ENCODE measurements at places on chromosomes 5 and 9. TPM values are rescaled to one million over a fixed set of nuclear protein-coding genes. Genes with fewer than 3 reads are reported as not detected.

GRCh38 chr5:79111960-79112702 lies 522 bp downstream of the BHMT start:
- no peak for DNase-seq

FOXD4L3 gene
- total RNA-seq = not detected

NEURL1B gene
- total RNA-seq = 16.3 TPM

- no peak for DNase-seq
Measured at GRCh38 chr5:9780501-9780900, 150.3 kb upstream of the TAS2R1 start.

DNA sequence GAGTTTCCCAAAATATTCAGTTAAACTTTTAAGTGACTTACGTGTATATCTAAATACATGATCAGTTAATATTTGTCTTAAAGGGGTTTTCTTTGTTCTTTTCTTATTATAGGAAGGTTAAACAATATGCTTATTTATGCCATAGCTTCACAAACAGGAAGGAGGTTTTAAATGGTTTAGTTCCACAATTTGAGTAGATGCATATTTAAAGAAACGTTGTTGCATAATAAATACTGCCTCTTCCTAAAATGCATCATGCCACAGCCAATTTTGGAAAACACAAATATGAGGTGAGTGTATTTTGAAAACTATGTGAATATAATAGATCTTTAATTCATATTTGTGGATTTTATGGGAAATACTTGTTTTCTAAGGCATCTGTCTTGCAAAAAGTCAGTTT lies 2.5 kb upstream of the ADRB2 start:
- DNase-seq = no peak

SLCO6A1 gene
- 0.41 TPM for total RNA-seq

DNA sequence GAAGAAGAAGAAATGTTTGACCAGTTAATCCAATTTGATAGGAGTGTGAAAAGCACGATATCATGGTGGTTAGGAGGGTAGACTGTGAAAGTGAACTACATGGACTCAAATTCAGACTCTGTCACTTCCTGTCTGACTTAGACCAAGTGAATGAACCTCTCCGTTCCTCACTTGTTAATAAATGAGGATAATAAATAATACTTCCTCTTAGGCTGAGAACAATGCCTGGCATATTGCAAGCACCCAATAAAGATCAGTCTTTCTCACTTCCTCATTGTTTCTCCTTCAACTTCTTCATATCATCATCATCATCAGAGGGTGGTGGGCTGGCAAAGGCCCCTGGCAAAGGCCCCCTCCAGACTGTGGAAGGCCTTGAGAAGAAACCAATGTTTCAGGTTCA lies 148.7 kb downstream of the CDK5RAP2 start:
- DNase-seq = no peak

SARDH gene
- total RNA-seq = 1.6 TPM

GRCh38 chr5:130528474-130528873 lies 624.2 kb downstream of the CHSY3 start:
- DNase-seq = no peak

- DNase-seq = no peak
Measured at GRCh38 chr9:4967523-4967922, 17.5 kb upstream of the JAK2 start.

ARL15 gene
- total RNA-seq = 123 TPM

- no peak for DNase-seq
Measured at GRCh38 chr5:73256862-73257261, 83.9 kb downstream of the TMEM174 start.

DNA sequence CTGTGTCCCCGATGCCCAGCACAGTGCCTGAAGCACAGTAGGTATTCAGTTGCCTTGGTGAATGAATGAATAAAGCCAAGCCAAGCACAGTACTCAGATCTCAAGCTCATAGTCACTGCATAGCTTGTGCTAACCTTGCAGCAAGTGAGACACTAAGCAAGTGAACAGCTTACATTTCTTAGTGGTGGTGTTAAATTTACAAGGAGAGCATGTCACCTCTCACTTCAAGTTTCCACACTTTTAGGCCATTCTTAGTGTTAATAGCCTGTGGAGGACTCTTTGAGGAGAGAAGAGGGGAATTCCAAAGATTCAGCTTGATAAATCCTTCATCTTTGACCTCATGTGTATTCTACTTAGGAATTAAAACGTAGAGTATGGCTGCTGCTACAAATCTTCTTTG lies 104.7 kb downstream of the C9orf152 start:
- no peak for DNase-seq

GRCh38 chr9:134158242-134158641 lies 6.1 kb downstream of the RNU6ATAC start:
- no peak for DNase-seq

CDH9 gene
- total RNA-seq = 31.4 TPM

DNA sequence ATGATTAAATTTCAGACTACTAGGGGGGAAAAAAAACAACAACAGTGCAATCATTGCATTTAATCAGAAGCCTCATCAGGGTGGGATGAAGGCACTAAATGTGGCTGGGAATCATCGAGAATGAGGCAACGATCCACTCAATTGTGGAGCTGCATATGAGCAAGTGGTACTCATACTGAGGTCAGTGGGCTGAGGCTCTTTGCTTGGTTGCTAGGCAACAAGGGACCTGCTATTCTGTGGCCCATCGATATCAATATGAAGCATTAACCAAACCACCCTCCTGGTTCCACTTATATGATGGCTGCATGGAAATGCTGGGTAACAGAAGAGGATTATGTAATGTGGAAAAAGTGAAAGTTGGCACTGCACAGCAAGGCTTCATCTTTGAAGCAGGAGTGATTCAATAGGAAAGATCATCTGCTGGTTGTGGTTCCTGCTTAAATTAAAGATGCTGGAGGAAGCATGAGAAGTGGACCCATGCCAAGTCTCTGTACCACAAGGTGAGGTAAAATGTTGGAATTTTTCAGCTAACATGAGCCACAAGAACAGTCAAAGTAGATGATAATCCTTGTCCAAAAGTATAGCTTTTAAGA lies 159.8 kb upstream of the HMHB1 start:
- DNase-seq = no peak

GRCh38 chr9:15915711-15916110 lies 362.9 kb downstream of the CCDC171 start:
- DNase-seq = no peak

DMRT2 gene
- not detected for total RNA-seq

FSTL4 gene
- 0.82 TPM for total RNA-seq

DNA sequence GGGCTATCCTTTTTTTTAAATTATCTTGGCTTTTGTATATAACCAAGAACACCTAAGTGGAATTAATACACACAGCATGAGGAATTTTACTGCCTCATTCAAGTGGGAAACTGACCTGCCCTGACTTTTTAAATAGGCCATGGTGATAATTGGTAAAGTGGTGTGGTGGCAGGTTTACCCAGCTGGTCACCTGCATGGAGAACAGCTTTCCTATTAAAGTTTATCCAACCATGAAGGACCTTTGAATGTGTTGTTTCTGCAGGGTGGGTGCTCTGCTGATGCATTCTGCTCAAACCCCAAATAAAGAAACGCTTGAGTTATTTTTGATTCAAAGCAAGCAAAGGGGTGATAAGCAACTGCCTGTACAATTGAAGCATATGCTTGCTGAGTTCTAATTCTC lies 261.0 kb upstream of the GRIN3A start:
- DNase-seq = no peak

DNA sequence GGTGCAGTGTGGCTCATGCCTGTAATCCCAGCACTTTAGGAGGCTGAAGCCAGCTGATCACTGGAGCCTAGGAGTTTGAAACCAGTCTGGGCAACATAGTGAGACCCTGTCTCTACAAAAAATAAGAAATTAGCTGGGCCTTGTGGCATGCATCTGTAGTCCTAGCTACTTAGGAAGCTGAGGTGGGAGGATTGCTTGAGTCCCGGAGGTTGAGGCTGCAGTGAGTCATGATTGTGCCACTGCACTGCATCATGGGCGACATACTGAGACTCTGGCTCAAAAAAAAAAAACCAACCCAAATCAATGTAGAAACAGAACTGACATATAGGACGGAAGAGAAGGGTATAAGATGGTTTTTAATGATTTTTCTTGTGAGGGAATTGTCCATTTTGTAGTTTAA lies 27.7 kb downstream of the G3BP1 start:
- no peak for DNase-seq

DNA sequence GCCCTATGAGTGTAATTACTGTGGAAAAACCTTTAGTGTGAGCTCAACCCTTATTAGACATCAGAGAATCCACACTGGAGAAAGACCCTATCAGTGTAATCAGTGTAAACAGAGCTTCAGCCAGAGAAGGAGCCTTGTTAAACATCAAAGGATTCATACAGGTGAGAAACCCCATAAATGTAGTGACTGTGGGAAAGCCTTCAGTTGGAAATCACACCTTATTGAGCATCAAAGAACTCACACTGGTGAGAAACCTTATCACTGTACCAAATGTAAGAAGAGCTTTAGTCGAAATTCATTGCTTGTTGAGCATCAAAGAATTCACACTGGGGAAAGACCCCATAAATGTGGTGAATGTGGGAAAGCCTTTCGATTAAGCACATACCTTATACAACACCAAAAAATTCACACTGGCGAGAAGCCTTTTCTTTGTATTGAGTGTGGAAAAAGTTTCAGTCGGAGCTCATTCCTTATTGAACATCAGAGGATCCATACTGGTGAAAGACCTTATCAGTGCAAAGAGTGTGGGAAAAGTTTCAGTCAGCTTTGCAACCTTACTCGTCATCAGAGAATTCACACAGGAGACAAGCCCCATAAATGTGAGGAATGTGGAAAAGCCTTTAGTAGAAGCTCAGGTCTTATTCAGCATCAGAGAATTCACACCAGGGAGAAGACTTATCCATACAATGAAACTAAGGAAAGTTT lies 9.9 kb downstream of the ZNF189 start:
- no peak for DNase-seq

DNA sequence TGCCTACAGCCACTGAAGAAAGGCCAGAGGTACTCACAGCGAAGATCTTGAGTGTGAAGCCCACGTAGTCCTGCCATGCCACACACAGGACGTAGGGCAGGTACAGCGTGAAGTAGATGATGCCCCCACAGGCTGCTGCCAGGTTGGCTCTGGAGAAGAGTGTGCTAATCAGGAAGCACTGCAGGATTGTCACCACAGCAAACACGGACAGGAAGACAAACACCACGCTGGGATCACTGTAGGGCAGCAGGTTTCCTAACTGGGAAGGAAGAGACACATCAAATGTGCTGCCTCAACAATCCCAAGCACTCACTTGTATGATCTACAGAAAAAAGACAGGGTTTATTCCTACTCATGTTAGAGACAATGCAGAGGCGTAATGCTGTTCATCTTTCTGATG lies 63.0 kb downstream of the NIPSNAP3B start:
- no peak for DNase-seq

GRCh38 chr5:180139731-180140055 lies 68.1 kb upstream of the RNF130 start:
- DNase-seq = no peak

DNA sequence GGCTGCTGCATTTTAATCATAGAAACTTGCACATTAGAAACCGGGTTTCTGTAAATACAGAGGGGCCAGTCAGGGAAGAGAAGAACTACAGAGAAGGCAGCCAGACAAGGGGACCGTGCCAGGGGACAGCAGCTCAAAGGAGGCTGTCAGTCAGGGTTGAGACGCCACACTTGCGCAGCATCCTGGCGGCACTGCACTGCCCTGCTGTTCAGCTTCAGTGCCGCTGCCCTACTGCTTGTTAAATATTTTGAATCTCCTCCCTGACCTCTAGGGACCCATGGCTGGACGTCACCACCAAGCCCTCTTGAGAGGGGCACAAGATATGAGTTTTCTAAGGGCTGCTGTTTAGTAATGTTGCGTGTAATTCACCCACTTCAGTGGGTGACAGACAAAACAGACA lies 43.6 kb upstream of the ZBTB43 start:
- DNase-seq = no peak

MEIKIN gene
- not detected for total RNA-seq

ANGPTL2 gene
- 2.0 TPM for total RNA-seq

DCANP1 gene
- total RNA-seq = not detected

DNA sequence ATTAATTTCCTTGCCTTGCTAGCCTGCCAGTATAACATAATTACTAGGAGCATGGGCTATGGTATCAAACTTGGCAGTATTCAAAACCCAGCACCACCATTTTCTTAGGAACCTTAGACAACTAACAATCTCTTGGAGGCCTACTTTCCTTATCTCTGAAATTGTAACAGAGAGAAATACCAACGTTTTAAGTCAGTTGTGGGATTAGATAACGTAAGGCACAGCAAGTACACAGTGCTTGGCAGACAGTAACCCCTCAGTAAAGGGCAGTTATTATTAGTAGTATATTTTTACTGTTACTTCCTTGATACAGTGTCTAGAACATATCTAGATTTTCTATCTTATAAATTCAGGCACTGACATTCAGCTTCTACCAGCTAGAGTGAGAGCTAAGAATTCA lies 309.6 kb downstream of the ACTL7B start:
- no peak for DNase-seq

MRPL41 gene
- total RNA-seq = 22.4 TPM

GRCh38 chr5:82408033-82408432 lies 129.9 kb upstream of the RPS23 start:
- DNase-seq = no peak

LCN1 gene
- total RNA-seq = not detected

GRCh38 chr5:148443241-148443640 lies 59.5 kb downstream of the FBXO38 start:
- DNase-seq = no peak

- no peak for DNase-seq
Measured at GRCh38 chr5:50738864-50739263, 72.4 kb downstream of the PARP8 start.

SPACA9 gene
- 2.0 TPM for total RNA-seq

- DNase-seq = no peak
Measured at GRCh38 chr5:105150323-105150722, 1587.7 kb upstream of the NUDT12 start.

NMUR2 gene
- total RNA-seq = not detected

All from frontal cortex (tissue), 4 donors.